ENCODE measurements at places on chromosomes 12 and 14.

- no peak for DNase-seq
Observed at GRCh38 chr14:54567639-54568561, 972 bp downstream of the SAMD4A start.

DNA sequence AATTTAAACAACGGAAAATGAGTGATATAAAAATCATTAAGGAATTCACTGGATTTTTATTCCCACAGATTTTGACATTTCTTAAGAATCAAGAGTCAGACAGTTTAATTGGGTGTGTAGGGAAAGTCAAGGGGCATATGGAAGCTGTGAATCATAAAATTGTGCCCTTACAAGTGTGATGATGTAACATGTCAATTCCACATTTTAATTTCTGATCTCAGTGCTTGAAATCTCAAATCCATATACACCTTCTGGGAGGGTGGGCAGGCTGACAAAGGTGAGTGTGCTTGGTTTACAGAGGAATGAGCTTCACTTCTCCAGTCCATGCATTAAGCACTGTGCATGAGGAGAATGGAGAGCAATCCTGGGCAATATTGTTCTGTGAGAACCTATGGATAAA lies 1.0 kb upstream of the KRT6A start:
- DNase-seq, result no peak

DNA sequence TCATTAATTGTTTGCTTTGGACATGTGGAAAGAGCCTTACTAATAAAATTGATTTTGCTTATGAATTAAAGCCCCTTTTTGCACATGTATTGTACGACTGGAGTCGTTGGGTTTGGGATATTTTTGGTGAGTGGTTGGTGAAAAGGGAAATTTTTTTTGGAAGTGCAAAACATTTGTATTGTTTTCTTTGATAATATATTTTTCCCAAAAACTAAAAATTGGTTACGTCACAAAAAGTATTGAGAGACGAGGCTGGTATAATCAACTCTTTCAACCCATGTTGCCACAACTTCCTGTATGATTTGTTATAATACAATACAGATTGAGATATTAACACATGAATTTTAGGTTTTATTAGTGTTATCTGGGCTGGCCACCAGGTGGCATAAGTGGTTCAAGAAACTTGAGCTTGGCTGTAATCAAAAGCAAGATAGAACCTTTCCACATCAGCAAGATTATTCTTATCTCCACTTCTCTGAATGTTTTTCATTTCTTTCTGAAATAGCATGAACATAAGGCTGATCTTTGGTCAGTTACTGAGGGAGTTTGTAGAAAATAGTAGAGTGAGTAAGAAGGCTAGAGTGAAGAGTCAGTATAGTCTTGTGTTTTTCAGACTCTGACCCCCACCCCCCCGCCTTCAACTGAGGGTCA lies 8.7 kb downstream of the NGDN start:
- DNase-seq, result peak; percentile 47

- no peak for DNase-seq
Observed at GRCh38 chr12:116298578-116298977, 21.1 kb upstream of the MED13L start.

DNA sequence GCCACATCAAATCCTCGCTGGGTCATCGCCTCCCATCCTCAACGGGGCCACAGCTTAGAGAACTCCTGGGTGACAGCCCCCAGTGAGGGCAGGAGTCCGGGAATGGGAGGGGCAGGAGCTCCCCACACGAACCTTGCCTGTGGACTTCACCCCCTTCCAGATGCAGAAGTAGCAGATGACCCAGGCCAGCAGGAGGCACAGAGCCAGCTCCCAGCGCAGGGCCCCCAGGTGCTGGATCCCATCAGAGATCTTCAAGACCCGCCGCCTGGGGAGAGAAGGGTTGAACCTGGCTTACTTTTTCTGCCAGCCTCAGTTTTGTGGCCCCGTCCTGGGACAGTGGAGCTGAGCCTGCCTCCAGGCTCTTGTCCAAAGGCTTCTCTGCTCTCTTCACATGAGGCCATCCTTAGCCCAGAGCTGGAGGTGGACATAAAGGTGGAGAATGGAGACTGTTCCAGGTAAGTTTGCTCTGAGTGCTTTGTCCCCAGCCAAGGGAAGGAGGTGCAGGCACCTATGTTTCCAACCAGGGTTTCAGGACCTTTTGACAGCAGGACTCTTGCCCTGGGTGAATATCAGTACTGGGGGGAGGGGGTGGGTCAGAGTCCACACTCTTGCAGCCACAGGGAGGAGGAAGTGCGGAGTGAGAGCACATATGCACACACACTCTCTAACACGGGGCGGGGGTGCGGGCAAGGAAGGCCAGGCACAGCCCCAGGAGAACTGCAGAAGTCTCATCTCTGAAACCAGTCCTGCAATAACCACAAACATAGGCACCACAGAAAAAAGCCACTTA lies 23.3 kb upstream of the SLC6A12 start:
- DNase-seq, result no peak

DNA sequence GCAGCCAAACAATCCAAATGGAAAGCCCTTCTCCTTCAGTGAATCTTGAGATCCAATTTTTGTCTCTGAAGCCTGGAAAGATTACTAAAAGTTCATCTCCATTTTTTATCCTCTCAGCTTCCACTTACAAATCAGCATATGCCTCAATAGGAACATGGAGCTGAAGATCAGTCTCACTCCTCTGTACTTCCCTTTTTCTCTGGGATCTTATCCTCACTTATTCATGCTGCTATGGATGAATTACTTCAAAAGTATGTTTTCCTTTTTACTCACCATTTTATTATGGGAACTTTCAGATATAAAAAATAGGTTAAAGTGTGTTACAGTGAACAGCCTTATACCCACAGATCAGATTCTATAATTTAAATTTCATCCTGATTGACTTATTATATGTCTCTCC lies 14.4 kb upstream of the NTF3 start:
- no peak for DNase-seq

DNA sequence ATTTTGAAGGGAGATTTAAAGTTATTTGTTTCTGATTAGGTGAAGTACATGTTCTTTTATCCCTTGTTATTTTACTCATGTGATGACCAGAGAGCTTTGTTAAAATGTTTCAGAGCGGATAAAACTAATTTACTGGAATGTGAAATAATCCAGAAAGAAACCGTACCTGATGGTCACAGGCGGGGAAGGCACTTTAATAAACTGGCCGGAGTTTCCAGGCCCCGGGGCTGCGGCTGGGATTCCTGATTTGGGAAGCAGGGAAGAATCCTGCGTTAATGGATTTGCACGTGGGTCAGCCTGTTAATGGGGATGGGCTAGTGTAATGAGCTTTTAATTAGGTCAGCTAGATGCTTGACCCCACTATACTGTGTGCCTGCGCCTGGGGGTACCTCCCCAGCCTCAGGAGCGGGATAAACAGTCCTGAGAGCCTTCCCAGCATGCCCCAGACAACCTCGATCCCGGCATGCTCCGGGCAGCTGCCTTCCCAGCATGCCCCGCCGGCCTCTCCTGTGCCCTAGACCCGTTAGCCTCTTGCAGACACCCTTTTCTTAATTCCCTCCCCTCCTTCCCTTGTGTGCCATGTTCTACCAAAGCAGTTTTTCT lies 208.6 kb upstream of the CDKN3 start:
- no peak for DNase-seq

DNA sequence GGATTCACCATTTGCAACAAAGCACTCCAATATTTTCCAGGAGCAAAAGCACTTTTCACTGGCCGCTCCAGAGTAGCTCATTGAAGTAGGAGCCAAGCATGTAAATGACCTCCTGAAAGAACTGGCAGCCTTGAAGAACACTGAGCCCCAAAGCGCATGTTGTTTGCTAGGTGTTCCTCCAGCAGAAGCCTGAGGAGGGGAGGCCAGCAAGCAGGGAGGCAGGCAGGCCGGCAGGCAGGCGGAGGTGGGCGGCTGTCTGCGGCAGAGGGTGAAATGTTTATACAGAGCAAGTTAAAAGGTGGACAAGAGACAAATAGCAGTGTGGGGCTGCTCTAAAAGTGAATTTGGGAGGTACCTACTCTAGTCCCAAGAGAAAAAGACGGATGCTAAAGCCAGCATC lies 439.4 kb downstream of the CCDC91 start:
- no peak for DNase-seq

DNA sequence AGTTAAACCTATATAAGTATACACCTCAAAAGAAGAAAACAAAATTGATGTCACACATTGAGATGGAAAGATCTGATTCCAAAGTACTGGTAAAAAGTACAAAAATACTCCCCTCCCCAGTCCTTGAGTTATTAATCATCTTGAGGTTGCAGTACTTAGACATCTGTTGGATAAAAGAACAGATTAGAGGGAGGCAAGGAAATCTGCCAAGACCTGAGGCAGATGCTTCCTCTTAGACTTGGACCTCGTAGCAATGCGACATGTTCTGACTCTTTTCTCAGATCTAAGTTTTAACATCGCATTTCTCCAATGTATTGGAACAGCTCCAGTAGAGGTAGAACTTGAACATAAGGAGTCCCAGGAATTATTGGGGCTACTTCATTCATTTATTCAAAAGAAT lies 187.9 kb upstream of the GRIN2B start:
- no peak for DNase-seq

- DNase-seq, result peak; percentile 90
Observed at GRCh38 chr12:65631621-65632111, 192.6 kb upstream of the HMGA2 start.

- peak; percentile 87 for DNase-seq
Observed at GRCh38 chr12:46219877-46220655, 48.8 kb downstream of the SLC38A1 start.

GRCh38 chr12:22543246-22544037 lies 900 bp downstream of the C2CD5 start:
- no peak for DNase-seq

DNA sequence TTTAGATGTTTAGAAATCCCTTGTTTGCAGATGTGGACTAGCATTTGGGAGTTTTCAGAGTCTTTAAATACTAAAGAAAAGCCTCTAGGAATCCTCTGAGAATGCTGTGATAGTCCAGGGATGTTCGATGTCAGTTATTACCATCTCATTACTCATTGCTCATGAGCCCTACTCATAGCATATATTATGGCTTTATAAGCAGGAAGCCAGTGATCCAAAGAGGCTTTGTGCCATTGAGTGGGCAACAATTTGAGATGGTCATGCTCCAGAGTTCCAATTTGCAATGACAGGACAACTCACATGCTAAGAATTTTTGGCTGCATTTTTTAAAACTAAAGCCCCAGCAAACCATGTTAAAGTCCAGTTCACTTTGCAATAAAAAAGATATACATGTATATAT lies 163.0 kb downstream of the OTOGL start:
- no peak for DNase-seq

DNA sequence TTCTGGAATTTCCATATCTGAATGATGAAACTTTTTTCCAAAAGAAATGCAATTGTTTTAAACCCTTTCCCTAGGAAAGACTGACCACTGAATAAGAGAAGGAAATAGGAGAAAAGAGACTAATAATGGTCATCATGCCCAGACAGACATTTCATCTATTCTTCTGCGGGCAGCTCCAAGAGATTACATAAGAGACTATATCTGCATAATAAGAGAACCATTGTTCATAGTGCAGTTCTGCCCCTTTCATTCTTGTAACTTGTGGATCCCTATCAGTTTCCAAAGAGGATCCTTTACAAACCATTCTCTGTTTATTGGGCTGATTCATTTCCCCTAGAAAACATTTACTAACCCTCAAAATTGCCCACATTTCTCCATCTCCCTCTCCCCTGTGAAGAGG lies 197.8 kb downstream of the FSCB start:
- no peak for DNase-seq

- no peak for DNase-seq
Observed at GRCh38 chr12:124927201-124928094, 13.0 kb upstream of the UBC start.

DNA sequence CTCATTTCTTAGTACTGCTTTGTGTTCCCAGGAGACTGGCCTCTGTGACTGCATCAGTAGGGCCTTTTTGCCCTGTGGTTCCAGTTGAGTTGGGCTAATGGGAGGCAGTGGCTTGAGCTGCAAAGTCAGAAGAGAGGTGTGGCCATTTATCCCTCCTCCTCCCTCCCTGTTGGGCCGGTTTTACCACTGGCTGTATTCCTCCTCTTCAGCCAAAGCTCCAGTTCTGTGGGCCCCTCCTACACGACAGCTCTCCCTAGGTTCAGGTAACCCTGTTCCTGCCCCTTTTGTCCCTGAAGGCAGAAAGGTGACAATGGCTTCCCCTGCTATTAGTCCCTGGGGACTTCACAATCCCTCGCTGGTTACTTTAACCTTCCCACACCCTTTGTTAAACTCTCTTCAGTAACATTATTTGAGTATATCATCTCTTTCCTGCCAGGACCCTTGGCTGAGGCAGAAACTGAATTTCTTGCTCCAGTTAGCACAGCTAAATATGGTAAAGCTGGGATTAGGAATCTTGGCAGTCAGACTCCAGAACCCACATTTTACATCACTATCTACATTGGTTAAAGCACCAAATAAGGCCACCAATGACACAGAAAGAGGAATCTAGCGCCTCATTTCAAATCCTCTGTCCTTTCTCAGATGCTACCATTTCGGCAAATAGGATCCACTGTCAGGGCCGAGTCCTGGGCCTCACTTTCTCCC lies 121.9 kb upstream of the SLC35F4 start:
- no peak for DNase-seq

- no peak for DNase-seq
Observed at GRCh38 chr12:131920157-131920508, 8.9 kb upstream of the PUS1 start.

GRCh38 chr12:47686645-47687240 lies 19.1 kb downstream of the RPAP3 start:
- DNase-seq, result no peak

- no peak for DNase-seq
Observed at GRCh38 chr12:83147341-83147740, 460.6 kb downstream of the TMTC2 start.

GRCh38 chr12:72330301-72330700 lies 58.1 kb downstream of the TRHDE start:
- DNase-seq, result no peak

Data from glomerular endothelial cell (primary cell).